ENCODE measurements at places on chromosomes 2 and 18. TPM values are rescaled to one million over a fixed set of nuclear protein-coding genes. Genes with fewer than 3 reads are reported as not detected.

Gene C1QL2
- total RNA-seq, result not detected

Gene FAM124B
- not detected for total RNA-seq

Gene UGT1A8
- total RNA-seq, result 0.87 TPM

Gene DES
- total RNA-seq, result not detected

Gene CYTIP
- not detected for total RNA-seq

GRCh38 chr2:106581755-106582147, 94.6 kb downstream of the CD8B2 start:
- no peak for DNase-seq

GRCh38 chr2:172448544-172449267, 21.3 kb downstream of the ITGA6 start:
- no peak for DNase-seq

DNA sequence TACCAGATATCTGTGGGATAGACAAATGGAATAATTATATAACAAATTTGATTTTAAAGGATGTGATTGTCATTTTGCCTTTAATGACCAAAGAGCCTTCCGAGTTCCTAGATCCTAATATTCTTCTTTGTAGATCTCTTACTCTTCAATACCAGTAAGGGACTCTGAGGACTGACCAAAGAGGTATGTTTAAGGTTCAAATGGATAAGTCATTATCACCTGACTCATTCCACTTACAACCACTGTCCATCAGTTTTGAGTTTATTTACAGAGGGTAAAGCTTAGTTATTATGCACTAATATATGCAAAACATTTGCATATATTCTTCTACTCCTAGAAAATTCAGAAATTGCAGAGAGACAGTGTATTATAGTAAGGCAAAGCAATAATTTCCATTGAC, 62.7 kb downstream of the CCDC148 start:
- no peak for DNase-seq

DNA sequence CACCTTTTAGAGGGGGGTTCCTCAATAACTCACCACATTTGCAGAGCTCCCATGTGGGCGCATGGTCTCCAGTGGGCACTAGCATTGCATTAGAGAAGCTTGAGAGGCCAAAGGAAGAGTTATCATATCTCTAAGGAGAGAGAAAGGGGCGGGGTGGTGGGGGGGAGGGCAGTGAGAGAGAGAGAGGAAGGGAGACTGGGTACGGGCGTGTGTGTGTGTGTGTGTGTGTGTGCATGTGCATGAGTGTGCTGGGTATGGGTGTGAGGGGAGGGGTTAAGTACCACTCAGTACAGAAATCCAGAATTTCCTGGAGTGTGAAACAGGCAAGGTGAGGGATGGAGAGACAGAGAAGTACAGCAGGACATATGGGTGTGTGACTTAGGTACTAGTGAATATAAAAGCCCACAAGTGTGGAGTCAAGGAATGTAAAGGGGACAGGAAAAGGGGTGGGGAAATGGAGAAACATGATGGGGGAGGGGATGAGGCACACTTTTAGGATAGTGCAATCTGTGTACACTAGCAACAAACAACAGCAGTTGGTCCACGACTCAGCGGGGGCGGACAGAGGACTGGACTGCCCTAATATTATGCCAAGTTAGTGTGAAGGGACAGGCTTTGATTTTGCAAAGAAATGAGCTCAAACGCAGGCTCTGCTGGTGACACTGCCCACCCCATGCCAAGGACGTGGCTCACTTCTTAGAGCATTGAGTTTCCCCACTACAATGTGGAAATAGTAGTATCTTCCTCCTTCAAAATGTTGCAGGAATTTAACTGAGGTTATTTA, 91.3 kb downstream of the SPRED2 start:
- DNase-seq, result no peak

- DNase-seq, result no peak
Measured at GRCh38 chr2:237675316-237675715, 47.9 kb downstream of the LRRFIP1 start.

DNA sequence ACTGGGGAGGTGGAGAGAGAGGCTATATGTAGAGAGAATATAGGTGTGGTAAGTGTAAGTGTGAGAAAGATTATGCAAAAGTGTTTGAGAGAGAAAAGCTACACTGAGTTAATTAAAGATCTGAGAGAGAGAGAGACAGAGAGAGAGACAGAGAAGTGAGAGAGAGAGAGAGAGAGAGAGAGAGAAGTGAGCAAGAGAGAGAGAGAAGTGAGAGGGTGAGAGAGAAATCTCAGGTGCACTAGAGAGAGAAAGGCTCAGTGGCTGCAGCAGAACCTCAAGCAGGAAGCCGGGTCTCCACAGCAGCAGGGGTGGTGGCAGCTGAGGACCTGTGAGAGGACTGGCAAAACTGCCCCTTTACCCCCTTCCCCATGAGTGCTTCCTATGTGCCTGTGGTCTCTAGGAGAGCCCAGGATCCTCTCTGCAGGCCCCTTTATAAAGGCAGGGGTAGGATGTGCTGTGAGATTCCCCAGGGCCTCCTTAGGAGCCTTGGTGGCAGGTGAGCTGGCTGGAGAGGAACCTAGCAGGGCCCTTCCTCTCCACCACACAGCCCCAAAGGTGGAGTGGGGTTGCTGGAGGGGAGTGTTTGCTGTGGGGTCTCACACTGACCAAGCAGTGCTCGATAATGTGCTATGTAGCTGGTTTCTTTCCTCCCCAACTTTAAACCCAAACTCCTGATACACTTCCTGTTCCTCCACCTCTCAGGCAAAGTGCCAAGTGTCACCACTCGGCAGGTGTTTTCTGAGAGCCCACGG, 52.6 kb downstream of the SLC4A5 start:
- no peak for DNase-seq

GRCh38 chr2:225056330-225057073, 14.2 kb upstream of the DOCK10 start:
- DNase-seq, result no peak

DNA sequence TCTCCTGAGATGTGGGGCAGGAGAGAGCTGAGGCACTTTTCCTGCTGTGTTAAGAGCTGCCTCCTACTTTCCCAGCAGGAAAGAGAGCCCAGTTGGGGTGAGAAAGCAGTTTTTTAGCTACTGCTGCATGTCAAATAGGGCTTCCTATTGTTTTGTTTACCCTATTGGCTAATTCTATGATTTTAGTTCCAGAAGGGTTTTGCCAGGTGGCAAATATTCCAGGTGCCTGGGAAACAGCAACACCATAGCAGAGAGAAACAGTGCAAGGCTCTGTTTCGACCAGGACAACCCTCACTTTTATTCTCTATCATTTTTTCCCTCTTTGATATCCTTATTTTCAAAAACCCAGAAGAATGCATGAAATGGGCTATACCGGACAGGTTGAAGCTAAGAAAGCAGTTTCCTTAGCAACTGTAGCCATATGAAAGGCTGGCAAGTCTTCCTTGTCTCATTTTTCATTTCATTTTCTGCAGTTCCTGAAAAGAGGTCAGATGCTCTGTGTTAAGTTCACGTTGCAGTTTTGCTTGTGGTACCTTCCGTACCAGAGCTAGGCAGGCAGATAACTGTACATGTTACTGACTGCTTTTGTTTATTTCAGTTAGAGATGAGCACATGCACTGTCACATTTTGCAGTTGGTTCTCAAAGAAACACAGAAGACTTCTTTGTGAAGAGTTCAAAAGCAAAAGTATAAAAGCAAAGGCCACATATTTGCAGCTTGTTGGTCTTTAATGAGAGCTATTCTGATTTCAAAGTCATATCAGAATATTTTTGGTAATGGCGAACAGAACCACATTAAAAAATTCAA, 84.8 kb downstream of the AQP4 start:
- DNase-seq, result no peak

DNA sequence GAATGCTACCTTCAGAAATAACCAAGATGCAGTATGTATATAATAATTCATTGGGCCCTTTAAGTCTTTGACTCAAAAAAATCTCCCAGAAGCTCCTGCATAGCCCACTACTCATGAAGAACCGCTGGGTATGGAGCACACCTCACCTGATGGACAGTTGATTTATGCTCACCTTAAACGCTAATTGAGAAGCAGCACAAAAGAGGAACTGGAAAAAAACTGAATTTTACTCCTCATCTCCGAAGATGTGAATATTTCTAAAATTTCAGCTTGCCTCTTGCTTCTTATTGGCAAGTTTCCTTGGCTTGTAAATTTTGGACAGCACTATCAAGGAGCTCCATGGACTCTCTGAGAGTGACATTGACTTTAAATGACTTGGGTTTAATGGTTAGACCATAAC, 5.5 kb downstream of the CYP1B1 start:
- no peak for DNase-seq

DNA sequence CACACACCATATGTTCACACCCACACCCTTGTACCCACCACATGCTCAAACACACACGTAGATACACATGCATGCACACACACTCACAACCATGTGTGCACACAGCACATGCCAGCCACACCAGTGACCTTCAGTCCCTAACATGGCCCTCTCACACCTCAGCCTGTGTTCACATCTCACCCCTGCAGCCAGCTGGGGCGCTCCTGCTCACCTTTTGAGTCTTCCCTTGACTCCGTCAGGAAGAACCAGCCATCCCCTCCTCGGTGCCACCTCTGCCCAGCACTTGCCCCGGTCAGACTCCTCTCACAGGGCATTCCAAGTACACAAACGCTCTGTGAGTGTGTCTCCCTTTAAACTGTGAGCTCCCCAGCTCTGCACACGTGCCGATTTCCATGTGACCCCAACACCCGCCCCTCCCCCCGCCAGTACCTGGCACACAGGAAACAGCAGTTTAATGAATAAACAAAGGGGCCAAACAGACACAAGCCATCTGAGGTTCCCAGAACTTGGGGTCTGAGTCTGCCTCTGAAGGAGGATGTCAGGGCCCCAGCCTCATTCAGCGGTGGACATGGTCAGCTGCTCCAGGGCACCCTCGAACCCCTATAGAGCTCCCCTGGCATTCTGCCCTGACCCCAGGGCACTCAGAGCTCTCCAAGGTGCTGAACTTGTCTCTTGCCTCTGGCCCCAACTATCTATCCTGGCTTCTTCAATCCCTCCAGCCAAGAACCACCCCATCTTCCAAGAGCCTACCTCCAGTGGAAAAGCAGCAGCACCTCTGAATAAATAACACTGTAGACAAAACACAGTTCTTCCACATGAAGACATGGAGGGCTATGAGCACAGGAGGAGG, 252.9 kb downstream of the ATAD2B start:
- DNase-seq, result peak; percentile 25

GRCh38 chr18:3653263-3653850, 203.4 kb downstream of the TGIF1 start:
- DNase-seq, result peak; percentile 59

GRCh38 chr2:153870308-153870707, 1.4 kb upstream of the GALNT13 start:
- no peak for DNase-seq

- peak; percentile 35 for DNase-seq
Measured at GRCh38 chr2:43075054-43075593, 151.3 kb downstream of the ZFP36L2 start.

DNA sequence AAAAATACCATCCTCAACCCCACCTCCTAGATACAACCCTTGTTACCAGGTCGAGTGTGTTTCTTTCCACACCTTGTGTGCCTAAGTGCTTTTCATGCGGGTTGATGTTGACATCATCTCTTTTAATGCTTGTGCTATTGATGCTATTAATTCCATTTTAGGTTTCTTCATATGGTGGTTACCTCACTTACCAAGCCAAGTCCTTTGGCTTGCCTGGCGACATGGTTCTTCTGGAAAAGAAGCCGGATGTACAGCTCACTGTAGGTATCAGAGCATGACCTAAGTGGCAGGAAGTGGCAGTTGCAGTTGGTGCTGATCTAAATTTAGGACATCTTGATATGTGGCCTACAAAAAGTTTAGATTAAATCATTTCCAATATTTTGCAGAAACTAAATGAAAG, 149.9 kb upstream of the TTC39C start:
- DNase-seq, result no peak

- DNase-seq, result no peak
Measured at GRCh38 chr18:23068570-23069310, 66.5 kb upstream of the CABLES1 start.

GRCh38 chr2:219897456-219897855, 270.0 kb downstream of the SLC4A3 start:
- DNase-seq, result no peak

GRCh38 chr2:44974064-44974715, 32.7 kb downstream of the SIX3 start:
- DNase-seq, result peak; percentile 27

GRCh38 chr2:26000561-26001082, 18.3 kb upstream of the KIF3C start:
- no peak for DNase-seq

DNA sequence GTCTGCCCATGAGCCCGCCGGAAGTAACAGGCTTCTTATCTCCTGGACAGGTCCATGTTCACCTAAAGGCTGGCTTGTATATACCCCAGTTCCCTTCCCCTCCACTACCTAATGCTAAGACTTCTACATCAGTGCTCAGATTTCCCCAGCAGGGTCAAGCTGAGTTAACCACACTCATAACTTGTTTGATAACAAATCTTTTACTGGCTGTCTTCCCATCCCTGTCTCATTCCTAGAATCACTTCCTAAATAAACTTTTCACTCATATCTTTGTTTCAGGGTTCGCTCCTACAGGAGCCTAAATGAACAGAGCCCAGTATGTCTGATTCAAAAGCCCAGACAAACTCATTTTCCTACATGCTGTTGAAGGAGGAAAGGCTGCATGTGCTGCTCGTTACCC, 94.0 kb upstream of the SOX11 start:
- DNase-seq, result no peak

GRCh38 chr18:40929399-40929798, 1025.6 kb upstream of the PIK3C3 start:
- DNase-seq, result no peak

DNA sequence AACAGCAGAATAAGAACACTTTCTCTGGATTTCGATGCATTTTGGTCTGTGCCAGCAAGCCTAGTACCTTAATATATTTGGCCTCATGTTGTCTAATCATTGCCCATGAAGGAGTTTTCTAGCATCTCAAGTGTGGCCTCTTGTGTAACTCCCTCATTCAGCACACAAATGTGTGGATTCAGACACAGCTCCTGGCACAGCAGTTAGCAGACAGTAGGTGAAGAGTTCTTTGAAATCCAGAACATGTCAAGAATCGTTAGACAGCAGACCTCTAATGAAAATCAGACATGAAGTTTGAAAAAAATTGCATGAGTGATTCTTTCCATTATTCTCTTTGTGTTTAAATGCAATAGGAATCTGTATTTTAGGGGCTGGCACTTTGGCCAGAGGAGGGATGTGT, 177.0 kb downstream of the FMNL2 start:
- no peak for DNase-seq

DNA sequence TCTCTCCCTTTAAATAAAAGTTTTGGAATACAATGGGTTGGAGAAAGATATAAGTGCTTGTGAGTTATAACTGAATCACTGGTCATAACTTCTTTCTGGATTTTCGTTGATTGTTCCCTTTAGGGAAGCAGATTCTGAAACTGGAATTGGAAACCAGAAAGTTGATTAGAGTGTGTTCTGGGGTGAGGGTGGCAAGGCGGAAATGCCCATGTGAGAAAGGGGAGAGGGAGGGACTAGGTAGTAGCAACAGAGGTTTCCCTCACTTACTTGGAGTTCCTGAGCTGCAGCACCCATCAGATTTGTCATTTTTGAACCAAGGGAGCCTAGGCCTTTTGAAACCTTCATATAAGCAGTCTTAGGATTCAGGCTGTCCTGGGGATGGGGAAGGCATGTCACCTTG, 453.4 kb downstream of the KCNJ3 start:
- DNase-seq, result no peak

GRCh38 chr2:168649105-168649504, 153.3 kb upstream of the NOSTRIN start:
- DNase-seq, result no peak

- no peak for DNase-seq
Measured at GRCh38 chr18:44541159-44541558, 139.5 kb upstream of the SETBP1 start.

Data from Caki2 (cell line).